ENCODE measurements at places on chromosomes 4 and X.

- peak overlapping the region; percentile 99 for H3K27ac ChIP-seq
- peaks cover 48% of the 10 kb centered on the region for H3K4me1 ChIP-seq
- H3K27me3 ChIP-seq: no peaks in the 10 kb centered on the region
- DNase-seq: no peak
These were observed 1.3 kb downstream of the TACC3 start for GRCh38 chr4:1722551-1723118.

GRCh38 chr4:23986270-23986669 is 96.4 kb upstream of the PPARGC1A start:
- H3K27me3 ChIP-seq: no peaks in the 10 kb centered on the region
- no peaks in the 10 kb centered on the region for H3K4me1 ChIP-seq
- H3K27ac ChIP-seq: no peak overlapping the region
- H3K4me3 ChIP-seq: no peak overlapping the region

DNA sequence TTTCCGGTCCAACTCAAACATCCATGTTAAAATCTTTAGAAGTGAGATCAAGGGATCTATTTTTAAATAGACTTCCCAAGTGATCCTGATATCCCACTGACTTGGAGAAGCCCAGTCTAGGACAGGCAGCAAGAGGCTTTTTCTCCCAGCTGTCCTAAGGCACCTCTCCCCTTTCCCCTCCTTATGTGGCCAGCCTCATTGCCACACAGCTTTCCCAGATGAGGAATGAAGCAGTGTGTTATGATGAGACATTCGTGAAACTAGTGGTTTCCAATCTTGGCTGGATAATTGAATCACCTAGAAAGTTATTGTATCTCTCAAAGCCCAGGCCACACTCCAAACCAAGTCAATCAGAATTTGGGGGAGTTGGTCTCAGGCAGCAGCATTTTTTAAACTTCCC is 16.8 kb upstream of the HSD17B13 start:
- H3K27ac ChIP-seq: no peak overlapping the region
- peaks cover 31% of the 10 kb centered on the region for H3K36me3 ChIP-seq
- no peaks in the 10 kb centered on the region for H3K27me3 ChIP-seq

- H3K27me3 ChIP-seq: peaks cover 5% of the 10 kb centered on the region
- H3K4me1 ChIP-seq: peaks cover 2% of the 10 kb centered on the region
- no peaks in the 10 kb centered on the region for H3K36me3 ChIP-seq
- H3K27ac ChIP-seq: no peak overlapping the region
- no peak overlapping the region for H3K4me3 ChIP-seq
- DNase-seq: peak; percentile 90
These were observed 345.5 kb downstream of the ANK2 start for GRCh38 chr4:113394730-113395530.

- H3K36me3 ChIP-seq: no peaks in the 10 kb centered on the region
- H3K4me1 ChIP-seq: no peaks in the 10 kb centered on the region
- H3K27me3 ChIP-seq: no peaks in the 10 kb centered on the region
These were observed 2.7 kb upstream of the TMPRSS11F start for GRCh38 chr4:68132342-68132741.

DNA sequence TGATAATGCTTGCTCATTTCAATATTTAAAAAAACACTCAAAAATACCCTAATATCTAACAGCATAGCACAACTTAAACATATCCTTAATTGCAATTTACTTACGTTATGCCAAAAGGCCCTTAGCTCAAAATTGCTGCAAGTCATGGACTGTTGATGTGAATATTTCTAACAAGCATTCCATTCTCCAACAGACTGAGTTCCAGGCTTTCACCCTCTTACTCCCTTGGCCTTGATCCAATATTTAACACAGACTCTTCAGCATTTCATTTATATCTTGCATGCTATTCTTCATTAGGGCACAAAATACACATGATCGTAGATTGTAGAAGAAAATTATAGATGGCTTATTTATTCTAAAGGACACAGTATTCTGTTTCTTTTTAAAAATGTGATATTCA is 96.5 kb downstream of the RNF150 start:
- no peaks in the 10 kb centered on the region for H3K4me1 ChIP-seq
- no peak overlapping the region for H3K4me3 ChIP-seq
- DNase-seq: no peak
- H3K36me3 ChIP-seq: no peaks in the 10 kb centered on the region
- H3K27me3 ChIP-seq: no peaks in the 10 kb centered on the region
- no peak overlapping the region for H3K27ac ChIP-seq

DNA sequence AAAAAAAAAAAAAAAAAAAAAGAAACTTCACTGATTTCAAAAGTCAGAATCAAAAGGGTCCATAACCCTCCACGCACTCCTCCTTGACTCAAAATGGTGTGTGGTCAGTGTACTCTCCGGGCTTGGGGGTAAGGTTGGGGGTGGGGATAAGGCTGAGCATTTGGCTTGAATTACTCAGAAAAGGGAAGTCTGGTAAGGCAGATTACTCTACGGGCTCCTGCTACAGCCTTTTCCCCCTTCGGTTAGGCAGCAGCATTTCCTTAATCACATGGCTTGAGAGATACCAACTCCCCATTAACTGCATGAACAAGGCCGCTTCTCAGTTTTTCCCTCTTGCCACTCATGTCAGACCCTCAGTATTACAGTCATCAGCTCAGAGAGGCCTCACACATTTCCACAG is 135.4 kb upstream of the DUSP21 start:
- H3K27ac ChIP-seq: no peak overlapping the region
- DNase-seq: no peak
- H3K4me3 ChIP-seq: no peak overlapping the region
- H3K27me3 ChIP-seq: no peaks in the 10 kb centered on the region

DNA sequence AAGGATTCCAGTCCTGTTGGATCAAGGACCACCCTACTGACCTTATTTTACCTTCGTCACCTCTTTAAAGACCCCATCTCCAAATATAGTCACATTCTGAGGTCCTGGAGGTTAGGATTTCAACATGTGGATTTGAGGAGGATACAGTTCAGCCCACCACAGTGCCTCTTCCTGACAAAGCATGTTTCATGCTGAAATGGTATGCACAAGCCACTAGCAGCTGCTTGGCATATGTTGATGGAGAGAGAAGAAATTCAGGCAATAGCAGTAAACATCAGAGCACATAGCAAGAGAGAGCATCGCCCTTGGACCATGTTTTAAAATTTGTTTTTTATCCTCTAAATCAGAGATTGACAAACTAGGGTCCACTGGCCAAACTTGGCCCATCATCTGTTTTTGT is 172.1 kb downstream of the PRKX start:
- no peak overlapping the region for H3K4me3 ChIP-seq
- H3K36me3 ChIP-seq: no peaks in the 10 kb centered on the region
- no peaks in the 10 kb centered on the region for H3K4me1 ChIP-seq
- no peaks in the 10 kb centered on the region for H3K27me3 ChIP-seq
- no peak for DNase-seq
